Amniotic epithelial cell (primary cell): ENCODE measurements at places on chromosomes 13 and 19.

DNA sequence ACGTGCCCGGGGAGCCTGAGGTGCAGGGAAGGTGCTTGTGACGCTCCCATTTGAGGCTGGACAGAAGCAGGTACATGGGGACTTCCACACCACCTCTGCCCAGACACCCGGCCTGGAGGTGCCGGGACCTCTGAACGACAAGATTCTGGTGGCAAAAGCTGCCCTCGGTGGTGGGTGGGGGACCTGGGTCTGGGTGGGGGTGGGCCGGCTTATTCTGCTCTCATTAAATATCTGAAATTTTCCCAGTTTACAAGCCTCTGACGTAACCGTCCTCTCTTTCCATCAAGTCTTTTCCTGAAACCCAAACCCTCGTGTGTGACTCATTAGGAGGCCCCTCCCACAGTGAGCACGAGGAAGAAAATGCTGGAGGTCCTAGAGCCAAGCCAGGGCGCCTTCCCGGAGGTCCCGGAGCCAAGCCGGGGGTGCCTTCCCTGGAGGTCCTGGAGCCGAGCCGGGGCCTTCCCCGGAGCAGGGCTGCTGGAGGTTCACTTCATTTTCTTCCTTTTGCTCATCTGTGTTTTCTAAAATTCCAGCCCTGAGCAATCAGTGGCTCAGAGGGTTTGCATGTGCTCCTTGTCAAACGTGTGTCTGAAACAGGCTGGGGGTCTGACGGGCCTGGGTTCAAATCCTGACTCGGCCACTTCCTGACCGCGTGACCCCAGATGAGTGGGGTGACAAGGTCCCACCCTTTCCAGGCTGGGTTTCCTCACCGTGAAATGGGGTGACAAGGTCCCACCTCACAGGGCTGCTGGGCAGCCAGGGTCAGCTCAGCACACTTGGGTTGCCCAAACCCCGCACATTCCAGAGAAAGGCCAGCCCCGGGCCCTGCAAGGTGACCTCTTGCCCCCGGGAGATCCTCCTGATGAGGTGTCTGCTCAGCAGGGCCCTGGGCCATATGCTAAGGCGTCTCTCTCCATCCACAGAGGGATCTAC is 10.0 kb downstream of the CFD start:
- peak; percentile 90 for DNase-seq

DNA sequence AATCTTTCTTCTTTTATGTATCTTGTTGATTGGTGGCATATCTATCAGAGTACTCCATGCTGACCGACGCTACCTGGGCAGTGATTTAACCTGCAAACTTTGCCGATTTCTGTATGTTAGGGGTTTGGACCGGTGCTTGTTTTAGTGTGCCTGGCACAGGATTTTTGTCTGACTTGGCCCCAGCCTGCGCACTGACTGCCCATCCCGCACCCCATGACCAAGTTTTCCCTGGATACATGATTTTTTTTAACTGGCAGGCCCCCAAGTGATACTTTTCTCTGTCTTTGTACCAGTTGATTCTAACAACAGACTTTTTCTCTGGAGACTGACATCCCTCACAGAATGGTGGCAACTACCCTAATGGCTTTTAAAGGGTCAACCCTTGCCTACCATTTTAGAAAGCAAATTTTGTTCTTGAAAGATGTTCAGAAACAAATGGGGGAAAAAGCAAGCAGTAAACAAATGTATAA is 69.0 kb upstream of the C1QTNF9B start:
- DNase-seq: no peak

- DNase-seq: no peak
These were observed 65.5 kb downstream of the ERCC5 start for GRCh38 chr13:102911336-102911735.

DNA sequence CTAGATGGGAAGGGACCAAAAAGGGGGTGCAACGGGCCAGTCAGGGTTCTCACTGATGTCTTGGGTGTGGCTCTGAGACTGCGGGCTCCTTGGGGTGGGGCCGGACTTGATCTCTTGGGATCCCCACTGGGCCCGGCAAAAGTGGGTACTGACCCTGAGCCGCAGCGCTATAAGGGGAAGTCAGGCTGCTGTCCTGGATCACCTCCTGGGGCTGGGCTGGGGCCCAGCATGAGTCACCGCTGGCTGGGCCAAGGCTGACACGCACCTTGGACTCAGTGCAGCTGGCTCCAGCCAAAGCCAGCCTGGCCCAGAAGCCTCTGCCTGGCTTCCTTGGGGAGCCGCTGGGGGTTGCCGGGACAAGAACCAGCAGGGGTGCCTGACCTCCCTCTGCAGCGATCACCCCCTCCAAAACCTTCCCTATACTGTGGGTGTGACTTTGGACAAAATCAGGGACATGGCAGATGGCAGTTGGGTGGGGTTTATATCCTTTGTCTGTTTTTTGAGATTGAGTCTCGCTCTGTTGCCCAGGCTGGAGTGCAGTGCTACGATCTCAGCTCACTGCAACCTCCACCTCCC is 617 bp upstream of the IQCN start:
- peak; percentile 68 for DNase-seq

DNA sequence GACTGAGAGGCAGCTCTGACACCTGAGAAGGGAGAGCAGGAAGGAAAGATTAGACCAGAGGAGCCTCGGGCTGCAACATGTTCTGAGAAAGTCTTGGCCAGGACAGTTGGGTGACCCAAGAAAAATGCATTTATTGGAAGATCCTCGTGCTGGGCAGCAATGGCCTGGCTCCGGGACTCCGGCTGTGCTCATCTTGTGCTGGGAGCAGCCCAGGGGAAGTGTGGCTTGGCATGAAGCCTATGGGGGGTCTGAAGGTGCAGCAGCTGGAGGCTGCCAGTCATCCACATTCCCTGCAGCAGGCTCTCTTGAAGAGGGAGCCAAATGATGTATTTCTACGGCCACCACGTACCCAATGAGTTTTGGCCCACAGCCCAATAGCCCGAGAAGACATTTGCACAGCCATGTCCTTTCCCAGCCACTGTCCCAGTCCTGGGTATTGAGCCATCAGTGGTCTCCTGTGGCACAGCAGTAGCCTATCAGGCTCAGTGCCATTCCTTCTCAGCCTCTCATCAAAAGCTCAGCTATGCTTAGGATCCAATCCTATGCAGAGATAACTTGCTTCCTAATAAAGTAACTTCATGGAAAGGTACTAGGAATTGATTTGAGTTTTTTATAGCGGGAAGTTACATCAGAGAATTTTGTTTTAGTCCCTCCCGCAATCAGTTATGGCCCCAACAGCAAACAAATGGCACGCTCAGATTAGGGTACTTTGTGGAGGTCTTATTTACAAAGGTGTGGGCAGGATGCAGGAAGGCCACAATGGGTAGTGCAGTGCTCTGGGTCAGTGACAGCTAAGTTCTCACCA is 76.0 kb upstream of the MEDAG start:
- no peak for DNase-seq

GRCh38 chr19:42325896-42326771 is 699 bp downstream of the MEGF8 start:
- DNase-seq: no peak

DNA sequence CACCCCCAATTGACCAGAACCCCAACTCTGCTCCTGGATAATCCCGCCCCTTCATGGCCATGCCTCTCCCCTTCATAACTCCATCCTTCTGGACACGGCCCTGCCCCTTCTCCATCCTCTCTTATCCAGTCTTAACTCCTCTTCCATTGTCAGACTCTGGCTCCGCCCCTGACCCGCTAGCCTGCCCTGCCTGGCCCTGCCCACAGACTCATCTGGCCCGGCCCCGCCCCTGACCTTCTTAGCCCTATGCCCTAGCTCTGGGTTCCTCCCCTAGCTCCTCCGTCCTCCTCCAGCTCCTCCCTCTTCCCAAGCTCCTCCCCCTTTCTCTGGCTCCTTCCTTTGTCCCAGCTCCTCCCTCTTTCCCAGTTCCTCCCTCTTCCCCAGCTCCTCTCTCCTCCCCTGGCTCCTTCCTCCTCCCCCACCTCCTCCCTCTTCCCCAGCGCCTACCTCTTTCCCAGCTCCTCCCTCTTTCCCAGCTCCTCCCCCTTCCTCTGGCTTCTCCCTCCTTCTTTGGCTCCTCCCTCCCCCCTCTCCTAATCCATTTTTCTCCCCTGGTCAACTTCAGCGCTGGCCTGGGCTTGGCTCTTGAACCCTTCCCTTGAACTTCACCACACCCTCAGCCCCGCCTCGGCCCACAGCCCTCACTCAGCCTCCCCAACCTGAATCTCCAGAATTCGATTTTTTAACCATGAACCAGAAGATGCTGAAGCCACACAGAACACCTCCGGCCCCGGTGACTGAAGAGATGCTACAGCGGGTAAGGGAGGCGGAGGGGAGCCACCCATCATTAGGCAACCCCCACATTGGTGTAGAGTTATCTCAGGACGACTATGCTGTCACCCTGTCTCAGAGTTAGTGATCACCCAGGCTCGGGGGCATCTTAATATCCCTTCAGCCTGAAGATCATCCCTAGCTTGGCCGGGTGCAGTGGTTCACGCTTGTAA is 9.2 kb upstream of the ZNF358 start:
- DNase-seq: peak; percentile 93

GRCh38 chr13:95509521-95510310 is 42.8 kb upstream of the CLDN10 start:
- peak; percentile 44 for DNase-seq

GRCh38 chr13:32056316-32056715 is 24.7 kb downstream of the FRY start:
- DNase-seq: no peak

DNA sequence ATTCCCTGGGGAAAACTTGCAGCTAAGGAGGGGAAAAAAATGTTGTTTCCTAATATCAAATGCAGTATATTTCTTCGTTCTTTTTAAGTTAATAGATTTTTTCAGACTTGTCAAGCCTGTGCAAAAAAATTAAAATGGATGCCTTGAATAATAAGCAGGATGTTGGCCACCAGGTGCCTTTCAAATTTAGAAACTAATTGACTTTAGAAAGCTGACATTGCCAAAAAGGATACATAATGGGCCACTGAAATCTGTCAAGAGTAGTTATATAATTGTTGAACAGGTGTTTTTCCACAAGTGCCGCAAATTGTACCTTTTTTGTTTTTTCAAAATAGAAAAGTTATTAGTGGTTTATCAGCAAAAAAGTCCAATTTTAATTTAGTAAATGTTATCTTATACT is 33.6 kb downstream of the TNFSF11 start:
- no peak for DNase-seq

GRCh38 chr19:1000095-1000494 is at the start of gene GRIN3B:
TSS of gene GRIN3B (plus strand) at chr19:1000419. CDS start at chr19:1000438, 19 bp downstream.
- DNase-seq: peak; percentile 21

- peak; percentile 53 for DNase-seq
These were observed 52.8 kb downstream of the TNFSF13B start for GRCh38 chr13:108322206-108322824.

DNA sequence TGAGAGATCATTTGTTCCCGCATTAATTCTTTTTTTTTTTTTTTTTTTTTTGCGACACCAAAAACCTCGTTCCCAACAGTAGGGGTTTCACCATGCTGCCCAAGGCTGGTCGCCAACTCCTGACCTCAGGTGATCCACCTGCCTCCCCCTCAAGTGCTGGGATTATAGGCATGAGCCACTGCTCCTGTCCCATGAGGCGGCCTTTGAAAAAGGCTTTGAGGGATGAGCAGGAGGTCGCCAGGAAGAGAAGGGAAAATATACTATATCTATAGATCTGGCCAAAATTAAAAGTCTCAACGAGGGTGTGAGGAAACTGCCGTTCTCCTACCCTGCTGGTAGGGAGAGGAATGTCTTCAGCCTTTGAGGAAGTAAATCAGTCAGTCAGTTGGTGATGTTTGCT is 26.2 kb downstream of the ZNF473 start:
- DNase-seq: no peak

- peak; percentile 7 for DNase-seq
These were observed 114.9 kb upstream of the WASF3 start for GRCh38 chr13:26442541-26442940.

GRCh38 chr19:2729943-2730818 is 9.0 kb upstream of the DIRAS1 start:
- DNase-seq: no peak

DNA sequence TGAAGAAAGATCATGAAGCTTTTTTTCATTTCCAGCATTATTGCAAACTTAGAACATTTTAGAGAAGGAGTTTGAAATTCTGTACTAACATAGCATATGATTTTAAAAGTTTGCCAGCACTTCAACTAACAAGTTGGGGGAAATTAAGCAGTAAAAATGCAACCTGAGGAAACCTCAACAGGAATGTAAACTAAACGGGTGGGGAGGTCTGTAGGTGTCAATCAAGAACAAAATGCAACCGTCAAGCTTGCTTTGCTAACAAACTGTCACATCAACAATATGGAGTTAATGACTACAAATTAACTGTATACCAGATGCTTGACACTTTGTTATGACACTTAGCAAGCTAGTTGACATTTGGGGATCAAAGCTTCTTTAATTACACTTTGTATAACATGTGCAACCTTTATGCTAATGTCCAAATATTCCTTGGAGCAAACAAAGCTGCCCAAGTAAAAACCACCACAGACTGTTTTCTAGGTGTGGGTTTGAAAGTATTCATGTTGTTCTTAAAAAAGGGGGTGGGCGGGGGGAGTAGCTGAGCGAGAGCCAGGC is 52.1 kb downstream of the DACH1 start:
- DNase-seq: no peak

DNA sequence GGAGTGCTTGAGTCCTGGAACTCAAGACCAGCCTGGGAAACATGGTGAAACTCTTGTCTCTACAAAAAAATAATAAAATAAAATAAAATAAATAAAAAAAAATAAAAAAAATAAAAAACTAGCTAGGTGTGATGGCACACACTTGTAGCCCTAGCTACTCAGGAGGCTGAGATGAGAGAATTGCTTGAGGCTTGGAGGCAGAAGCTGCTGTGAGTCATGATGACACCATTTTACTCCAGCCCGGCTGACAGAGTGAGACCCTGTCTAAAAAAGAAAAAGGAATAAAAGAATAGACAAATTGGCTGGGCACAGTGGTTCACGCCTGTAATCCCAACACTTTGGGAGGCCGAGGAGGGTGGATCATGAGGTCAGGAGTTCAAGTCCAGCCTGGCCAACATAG is 1168.9 kb downstream of the SLITRK5 start:
- no peak for DNase-seq

DNA sequence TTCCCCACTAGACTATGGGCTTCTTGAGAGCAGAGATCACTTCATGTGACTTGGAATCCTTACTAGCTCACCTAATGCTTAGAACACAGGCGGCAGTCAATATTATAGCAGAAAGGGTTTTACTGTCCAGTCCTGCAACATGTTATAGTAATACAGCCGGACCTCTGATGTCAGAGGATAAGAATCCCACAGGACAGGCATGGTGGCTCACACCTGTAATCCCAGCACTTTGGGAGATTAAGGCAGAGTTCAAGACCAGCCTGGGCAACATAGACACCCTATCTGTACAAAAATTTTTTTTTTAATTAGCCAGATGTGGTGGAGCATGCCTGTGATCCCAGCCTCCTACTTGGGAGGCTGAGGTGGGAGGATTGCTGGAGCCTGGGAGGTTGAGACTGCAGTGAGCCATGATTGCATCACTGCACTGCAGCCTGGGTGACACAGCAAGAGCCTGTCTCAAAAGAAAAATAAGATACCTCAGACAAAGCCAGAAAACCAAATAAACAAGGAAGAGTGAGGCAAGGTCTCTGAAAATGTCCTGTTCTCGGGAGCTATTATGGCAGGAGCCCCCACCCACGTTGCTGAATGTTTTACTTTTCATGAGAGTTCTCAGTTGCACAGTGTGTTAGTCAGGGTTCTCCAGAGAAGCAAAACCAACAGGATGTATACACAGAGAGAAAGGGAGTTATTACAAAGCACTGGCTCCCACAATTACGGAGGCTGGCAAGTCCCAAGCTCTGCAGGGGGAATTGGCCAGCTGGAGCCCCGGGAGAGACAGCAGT is 100.8 kb downstream of the UBL3 start:
- DNase-seq: peak; percentile 11

GRCh38 chr13:68905186-68905585 is 1202.4 kb upstream of the ATXN8OS start:
- no peak for DNase-seq
